Right lobe of liver (tissue), 6 donors: ENCODE measurements at places on chromosomes 1 and 21. TPM values are rescaled to one million over a fixed set of nuclear protein-coding genes. Genes with fewer than 3 reads are reported as not detected.
A peak's percentile ranks its signal among the peaks of the same experiment; 100 is the strongest.

CHD5 gene
- total RNA-seq, result not detected

SMIM11 gene
- total RNA-seq, result 12.3 TPM

STUM gene
- total RNA-seq, result 0.18 TPM

- no peak for DNase-seq
Observed at GRCh38 chr1:214187933-214188332, 93.0 kb upstream of the SMYD2 start.

- no peak for DNase-seq
Observed at GRCh38 chr1:187763465-187763864, 934.7 kb downstream of the PLA2G4A start.

GRCh38 chr1:1435106-1435903, at the start of gene VWA1:
TSS of gene VWA1 (plus strand) at chr1:1435690. CDS start at chr1:1435749, 59 bp downstream.
- DNase-seq, result peak; percentile 85

GRCh38 chr21:17818186-17819113, 706 bp downstream of the C21orf91 start:
- DNase-seq, result peak; percentile 60

DNA sequence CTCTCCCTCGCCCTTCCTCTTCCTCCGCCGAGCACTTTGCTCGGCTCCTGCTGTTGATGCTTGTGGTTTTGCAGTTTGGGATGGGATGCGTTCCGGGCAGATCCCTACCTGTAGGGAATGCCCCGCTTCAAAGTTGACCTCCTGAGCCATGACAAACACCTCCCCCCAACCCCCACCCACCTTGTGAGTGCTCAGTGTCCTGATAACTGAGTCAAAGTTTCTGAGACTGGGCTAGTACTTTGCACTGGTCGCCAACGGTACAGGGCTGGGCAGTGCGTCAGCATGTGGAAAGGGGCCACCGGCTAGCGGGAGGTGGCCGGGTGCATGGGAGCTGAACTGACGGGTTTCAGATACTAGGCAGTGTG, 771 bp downstream of the RABGAP1L start:
- peak; percentile 80 for DNase-seq

- DNase-seq, result no peak
Observed at GRCh38 chr1:209689477-209689876, 14.3 kb downstream of the G0S2 start.
